ENCODE measurements at places on chromosomes 11 and 22. TPM values are rescaled to one million over a fixed set of nuclear protein-coding genes. Genes with fewer than 3 reads are reported as not detected.

DNA sequence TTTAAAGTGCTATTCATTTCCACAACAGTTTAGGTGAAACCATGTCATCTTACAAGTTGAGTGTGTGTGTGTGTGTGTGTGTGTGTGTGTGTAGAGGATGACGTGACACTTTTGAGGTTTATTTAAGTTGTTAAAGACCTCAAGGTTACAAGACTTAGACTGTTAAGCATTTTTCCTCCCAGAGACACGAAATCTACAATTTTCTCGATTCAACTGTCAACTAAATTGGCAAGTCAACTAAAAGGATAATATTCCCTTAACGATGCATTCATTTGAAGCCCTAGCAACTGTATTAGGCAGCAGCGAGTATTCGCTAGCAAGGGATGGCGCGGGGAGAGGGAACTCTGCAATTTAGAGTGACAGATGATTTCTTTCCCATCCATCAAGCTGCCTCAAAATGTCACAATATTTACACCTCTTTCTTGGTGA, 17.6 kb upstream of the BDNF start:
- H3K4me3 ChIP-seq: no peak overlapping the region
- H3K36me3 ChIP-seq: no peaks in the 10 kb centered on the region
- no peaks in the 10 kb centered on the region for H3K4me1 ChIP-seq
- no peak overlapping the region for H3K27ac ChIP-seq
- peaks cover 29% of the 10 kb centered on the region for H3K27me3 ChIP-seq

The FADS2 gene
- total RNA-seq: 19.7 TPM

DNA sequence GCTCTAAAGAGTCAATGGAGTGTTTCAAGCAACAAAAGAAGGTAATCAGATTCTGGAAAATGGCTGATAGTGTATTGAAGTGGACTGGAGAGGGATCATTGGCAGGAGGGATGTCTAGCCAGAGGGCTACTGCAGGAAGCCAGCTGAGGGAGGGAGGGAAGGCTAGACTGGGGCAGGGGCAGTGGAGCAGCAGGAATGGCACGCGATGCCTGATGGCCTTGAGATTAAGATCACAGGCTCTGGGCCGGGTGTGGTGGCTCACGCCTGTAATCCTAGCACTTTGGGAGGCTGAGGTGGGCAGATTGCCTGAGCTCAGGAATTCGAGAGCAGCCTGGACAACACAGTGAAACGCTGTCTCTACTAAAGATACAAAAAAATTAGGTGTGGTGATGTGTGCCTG, 47.5 kb upstream of the PRDM11 start:
- no peaks in the 10 kb centered on the region for H3K36me3 ChIP-seq
- no peak for DNase-seq
- no peak overlapping the region for H3K4me3 ChIP-seq
- H3K4me1 ChIP-seq: peaks cover 14% of the 10 kb centered on the region
- no peak overlapping the region for H3K27ac ChIP-seq

DNA sequence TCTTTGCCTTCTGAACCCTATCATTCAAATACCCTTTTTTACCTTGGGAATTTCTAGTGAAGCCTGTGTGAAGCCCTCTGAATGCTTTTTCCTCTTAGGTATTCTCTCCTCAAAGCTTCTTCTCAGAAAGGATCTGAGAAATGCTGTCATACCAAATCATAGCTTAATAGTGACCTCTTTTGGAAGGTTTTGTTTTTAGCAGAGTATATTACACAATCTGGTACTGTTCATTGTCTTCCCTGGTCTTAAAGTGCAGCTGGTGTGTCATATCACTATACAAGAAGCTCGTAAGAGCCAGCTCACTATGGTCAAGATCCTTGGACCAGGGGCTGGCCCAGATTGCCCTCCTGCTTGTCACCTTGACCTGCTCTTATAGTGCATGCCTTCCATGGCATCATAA, 204.4 kb upstream of the ANO5 start:
- H3K4me1 ChIP-seq: no peaks in the 10 kb centered on the region
- no peak overlapping the region for H3K27ac ChIP-seq
- no peaks in the 10 kb centered on the region for H3K36me3 ChIP-seq

The HPX gene
- 1.5 TPM for total RNA-seq

GRCh38 chr11:69007975-69008381, 5.1 kb downstream of the MRGPRF start:
- DNase-seq: no peak
- H3K36me3 ChIP-seq: no peaks in the 10 kb centered on the region
- H3K27me3 ChIP-seq: no peaks in the 10 kb centered on the region
- H3K4me1 ChIP-seq: no peaks in the 10 kb centered on the region
- H3K27ac ChIP-seq: no peak overlapping the region

The TYR gene
- total RNA-seq: not detected

- peaks cover 42% of the 10 kb centered on the region for H3K27me3 ChIP-seq
- H3K27ac ChIP-seq: no peak overlapping the region
- no peaks in the 10 kb centered on the region for H3K36me3 ChIP-seq
- peak; percentile 41 for DNase-seq
- peaks cover 14% of the 10 kb centered on the region for H3K4me1 ChIP-seq
Measured at GRCh38 chr11:102111787-102112508, 1.7 kb downstream of the YAP1 start.

The APOBEC3H gene
- total RNA-seq: 4.9 TPM

GRCh38 chr11:14971865-14972580, at the start of gene CALCA:
TSS of gene CALCA (minus strand) at chr11:14972351. CDS start at chr11:14971192, 1,159 bp downstream.
- H3K27ac ChIP-seq: no peak within 1 kb of the TSS
- H3K4me1 ChIP-seq: peaks cover 28% of the 10 kb centered on the region
- peaks cover 46% of the 10 kb centered on the region for H3K27me3 ChIP-seq

DNA sequence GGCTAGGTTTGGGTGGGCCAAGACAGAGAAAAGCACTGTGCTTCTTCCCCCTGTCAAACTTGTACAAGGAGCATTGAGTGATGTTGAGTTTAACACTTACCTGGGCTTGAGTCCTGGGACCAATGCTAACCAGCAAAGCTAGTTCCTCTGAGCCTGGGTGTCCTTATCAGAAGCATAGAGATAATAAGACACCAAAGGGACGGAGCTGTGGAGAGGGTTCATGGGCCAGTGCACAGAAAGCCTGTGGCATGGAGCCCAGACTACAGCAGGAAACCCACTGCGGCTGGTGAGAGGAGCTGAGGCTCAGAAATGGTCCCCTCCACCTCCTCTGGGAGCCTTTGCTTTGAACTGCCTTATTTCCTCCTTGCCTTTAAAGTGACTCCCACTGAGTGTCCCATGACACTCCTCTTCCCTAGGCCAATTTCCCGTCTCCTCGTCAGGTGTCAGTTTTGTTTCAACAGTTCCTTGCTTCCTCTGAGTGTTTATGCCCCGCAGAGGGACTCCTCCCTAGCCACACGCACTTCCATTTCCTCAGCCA, 9.4 kb downstream of the SLCO2B1 start:
- H3K36me3 ChIP-seq: no peaks in the 10 kb centered on the region
- no peak overlapping the region for H3K27ac ChIP-seq
- no peaks in the 10 kb centered on the region for H3K4me1 ChIP-seq
- no peaks in the 10 kb centered on the region for H3K27me3 ChIP-seq

The FBXO3 gene
- total RNA-seq: 56.7 TPM

The INPP5J gene
- total RNA-seq: not detected

- H3K4me3 ChIP-seq: no peak overlapping the region
- no peaks in the 10 kb centered on the region for H3K4me1 ChIP-seq
- no peaks in the 10 kb centered on the region for H3K27me3 ChIP-seq
- DNase-seq: no peak
- H3K36me3 ChIP-seq: no peaks in the 10 kb centered on the region
- no peak overlapping the region for H3K27ac ChIP-seq
Measured at GRCh38 chr11:115576606-115577380, 72.6 kb upstream of the CADM1 start.

The MDK gene
- 6.1 TPM for total RNA-seq

The EIF1AD gene
- total RNA-seq: 61.3 TPM

- no peaks in the 10 kb centered on the region for H3K27me3 ChIP-seq
- peak overlapping the region; percentile 96 for H3K27ac ChIP-seq
- peaks cover 33% of the 10 kb centered on the region for H3K4me1 ChIP-seq
- no peak overlapping the region for H3K4me3 ChIP-seq
- peaks cover 39% of the 10 kb centered on the region for H3K36me3 ChIP-seq
- DNase-seq: no peak
Measured at GRCh38 chr11:10855295-10855694, 2.6 kb downstream of the ZBED5 start.

GRCh38 chr22:44595841-44596341, 97.9 kb upstream of the RTL6 start:
- H3K4me1 ChIP-seq: no peaks in the 10 kb centered on the region
- H3K36me3 ChIP-seq: no peaks in the 10 kb centered on the region
- no peak overlapping the region for H3K4me3 ChIP-seq
- DNase-seq: no peak
- H3K27ac ChIP-seq: no peak overlapping the region

DNA sequence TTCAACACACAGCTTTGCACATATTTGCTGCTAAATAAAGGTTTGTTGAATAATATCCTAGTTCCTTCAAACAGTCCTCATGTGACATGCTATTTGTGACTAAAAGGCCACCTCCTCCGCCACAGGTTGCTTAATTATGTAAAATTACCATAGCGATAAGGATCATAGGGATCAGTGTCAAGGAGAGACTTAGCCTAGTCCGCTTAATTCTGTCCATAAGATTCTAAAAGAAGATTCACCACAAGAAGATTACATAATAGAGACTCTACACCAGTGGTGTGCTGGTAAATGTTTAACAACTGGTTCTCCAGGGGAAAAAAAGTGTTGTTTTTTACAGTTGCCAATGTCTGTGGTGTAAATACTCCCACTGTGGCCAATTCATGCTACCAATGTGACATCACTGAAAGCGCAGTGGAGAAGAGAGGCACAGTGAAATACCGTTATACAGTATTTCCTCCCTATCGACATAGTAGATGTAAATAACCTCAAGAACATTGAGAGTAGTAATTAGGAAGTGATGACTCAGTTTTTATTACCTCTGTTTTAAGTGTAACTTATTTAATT, 4.2 kb upstream of the CHRDL2 start:
- H3K36me3 ChIP-seq: no peaks in the 10 kb centered on the region
- no peak overlapping the region for H3K27ac ChIP-seq
- no peak for DNase-seq

- H3K27ac ChIP-seq: no peak overlapping the region
- no peak overlapping the region for H3K4me3 ChIP-seq
- no peaks in the 10 kb centered on the region for H3K36me3 ChIP-seq
- peaks cover 12% of the 10 kb centered on the region for H3K4me1 ChIP-seq
- H3K27me3 ChIP-seq: no peaks in the 10 kb centered on the region
Measured at GRCh38 chr11:123580557-123581275, 73.7 kb downstream of the SCN3B start.

- DNase-seq: peak; percentile 45
- H3K27me3 ChIP-seq: no peaks in the 10 kb centered on the region
- H3K36me3 ChIP-seq: no peaks in the 10 kb centered on the region
- H3K4me1 ChIP-seq: peaks cover 4% of the 10 kb centered on the region
- no peak overlapping the region for H3K27ac ChIP-seq
- H3K4me3 ChIP-seq: no peak overlapping the region
Measured at GRCh38 chr11:45025716-45026492, 75.2 kb upstream of the TP53I11 start.
